ENCODE measurements at places on chromosomes 7 and 10.

GRCh38 chr7:30001998-30002397 lies 12.4 kb upstream of the SCRN1 start:
- no peak for DNase-seq
- no peak overlapping the region for H3K4me3 ChIP-seq
- no peak overlapping the region for H3K27ac ChIP-seq
- H3K36me3 ChIP-seq, result no peaks in the 10 kb centered on the region
- H3K27me3 ChIP-seq, result no peaks in the 10 kb centered on the region

GRCh38 chr7:94452239-94452638 lies 57.4 kb upstream of the CASD1 start:
- no peaks in the 10 kb centered on the region for H3K27me3 ChIP-seq
- no peak for DNase-seq
- H3K36me3 ChIP-seq, result no peaks in the 10 kb centered on the region
- no peak overlapping the region for H3K4me3 ChIP-seq
- no peak overlapping the region for H3K27ac ChIP-seq

DNA sequence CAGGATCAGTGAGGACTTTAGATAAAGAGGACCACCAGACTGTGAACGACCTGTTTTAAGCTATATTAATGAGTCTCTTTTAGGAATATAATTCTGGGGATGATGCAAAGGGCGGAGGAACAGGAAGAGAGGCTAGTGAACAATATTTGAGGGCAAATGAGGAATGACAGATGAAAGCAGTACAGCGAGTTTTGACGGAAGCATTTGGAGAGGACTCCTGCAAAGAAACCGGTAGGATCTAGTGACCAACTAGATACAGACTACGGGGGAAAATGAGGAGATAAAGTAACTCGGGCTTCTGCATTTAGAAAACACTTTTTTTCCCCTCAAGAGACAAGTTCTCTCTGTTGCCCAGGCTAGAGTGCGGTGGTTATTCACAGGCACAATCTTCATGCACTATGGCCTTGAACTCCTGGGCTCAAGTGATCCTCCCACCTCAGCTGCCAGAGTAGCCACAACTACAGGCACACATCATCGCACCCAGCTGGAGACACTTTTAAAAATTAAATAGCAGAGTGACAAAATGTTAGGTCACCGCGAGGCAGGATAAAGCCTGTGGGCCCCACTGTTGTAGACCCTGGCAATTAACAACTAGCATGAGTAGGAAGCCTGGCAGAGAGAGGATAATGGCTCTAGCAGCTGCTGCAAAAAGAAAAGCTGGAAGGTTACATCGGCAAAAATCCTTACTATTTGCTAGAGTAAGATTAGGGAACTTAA lies 143.2 kb downstream of the SRPK2 start:
- no peak for DNase-seq
- H3K4me1 ChIP-seq, result no peaks in the 10 kb centered on the region

DNA sequence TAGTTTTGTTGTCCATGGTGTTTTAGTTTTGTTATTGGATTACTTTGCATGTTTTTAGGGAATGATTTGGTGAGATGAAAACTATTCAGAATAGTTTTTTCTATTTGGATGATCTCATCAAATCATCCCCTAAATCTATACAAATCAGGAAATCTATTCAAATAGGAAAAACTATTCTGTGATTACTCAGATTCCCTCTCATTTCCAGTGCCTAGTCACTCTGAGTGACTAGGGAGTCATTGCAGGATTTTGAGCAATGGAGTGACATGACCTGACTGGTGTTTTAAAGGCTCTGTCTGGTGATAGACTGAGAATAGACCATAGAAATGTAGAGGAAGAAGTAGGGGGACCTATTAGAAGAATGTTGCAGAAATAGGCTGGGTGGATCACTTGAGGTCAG lies 72.4 kb downstream of the TPST1 start:
- H3K27ac ChIP-seq, result no peak overlapping the region
- H3K27me3 ChIP-seq, result no peaks in the 10 kb centered on the region
- no peak overlapping the region for H3K4me3 ChIP-seq
- peaks cover 24% of the 10 kb centered on the region for H3K4me1 ChIP-seq

DNA sequence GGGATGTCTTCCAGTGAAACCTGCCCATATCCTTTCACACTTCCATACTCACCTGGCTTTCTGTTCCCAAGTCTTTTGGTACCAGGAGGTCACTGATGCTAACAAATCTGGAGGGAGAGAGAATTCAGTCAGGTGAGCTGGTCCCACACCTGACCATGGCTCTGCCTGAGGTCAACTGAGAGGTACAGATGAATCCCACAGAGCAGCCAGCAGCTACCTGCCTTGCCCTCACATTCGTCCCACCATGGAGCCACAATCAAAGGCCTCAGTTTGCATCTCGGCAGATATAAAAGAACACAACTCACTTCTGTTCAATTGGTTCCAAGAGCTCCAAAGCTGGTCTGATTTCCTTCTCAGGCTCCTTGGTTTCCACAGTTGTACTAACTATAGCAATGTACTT lies 47.0 kb downstream of the GDI2 start:
- no peak for DNase-seq
- no peak overlapping the region for H3K4me3 ChIP-seq
- H3K36me3 ChIP-seq, result peaks cover 88% of the 10 kb centered on the region
- no peaks in the 10 kb centered on the region for H3K27me3 ChIP-seq
- H3K4me1 ChIP-seq, result no peaks in the 10 kb centered on the region
- no peak overlapping the region for H3K27ac ChIP-seq

GRCh38 chr10:7251696-7252465 lies 159.0 kb downstream of the SFMBT2 start:
- no peak overlapping the region for H3K27ac ChIP-seq
- no peaks in the 10 kb centered on the region for H3K4me1 ChIP-seq
- DNase-seq, result no peak
- no peak overlapping the region for H3K4me3 ChIP-seq

DNA sequence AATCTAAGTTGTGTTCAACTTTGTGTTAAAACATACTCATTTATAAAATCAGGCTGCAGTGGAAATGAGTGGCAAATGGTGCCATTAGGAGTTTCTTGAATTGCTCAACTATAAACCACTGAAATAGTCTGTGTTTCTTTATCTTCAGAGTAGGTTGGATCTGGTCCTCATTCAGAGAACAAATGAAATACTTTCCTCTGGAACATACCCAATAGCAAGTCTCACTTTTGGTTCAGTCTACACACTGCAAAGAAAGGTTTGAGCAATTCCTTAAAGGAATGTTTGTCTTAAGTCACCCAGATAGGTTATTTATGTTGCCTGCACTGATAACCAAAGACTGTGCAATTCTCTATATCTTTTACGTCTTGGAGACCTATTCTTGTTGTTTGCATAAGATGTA lies 62.5 kb downstream of the ABCB4 start:
- H3K27me3 ChIP-seq, result no peaks in the 10 kb centered on the region
- DNase-seq, result no peak
- H3K36me3 ChIP-seq, result no peaks in the 10 kb centered on the region
- H3K27ac ChIP-seq, result no peak overlapping the region
- H3K4me1 ChIP-seq, result peaks cover 14% of the 10 kb centered on the region
- no peak overlapping the region for H3K4me3 ChIP-seq

GRCh38 chr7:91446819-91447218 lies 182.6 kb downstream of the FZD1 start:
- no peak for DNase-seq
- H3K27me3 ChIP-seq, result no peaks in the 10 kb centered on the region
- H3K27ac ChIP-seq, result no peak overlapping the region
- H3K36me3 ChIP-seq, result no peaks in the 10 kb centered on the region
- H3K4me3 ChIP-seq, result no peak overlapping the region

GRCh38 chr7:129550693-129551360 lies 48.5 kb downstream of the SMKR1 start:
- H3K27me3 ChIP-seq, result no peaks in the 10 kb centered on the region
- H3K36me3 ChIP-seq, result no peaks in the 10 kb centered on the region
- no peak overlapping the region for H3K27ac ChIP-seq
- H3K4me3 ChIP-seq, result no peak overlapping the region
- DNase-seq, result no peak
- peaks cover 7% of the 10 kb centered on the region for H3K4me1 ChIP-seq

- no peak overlapping the region for H3K4me3 ChIP-seq
- H3K36me3 ChIP-seq, result no peaks in the 10 kb centered on the region
- no peak for DNase-seq
- no peaks in the 10 kb centered on the region for H3K4me1 ChIP-seq
These were observed 13.8 kb downstream of the BAIAP2L1 start for GRCh38 chr7:98387131-98387530.

DNA sequence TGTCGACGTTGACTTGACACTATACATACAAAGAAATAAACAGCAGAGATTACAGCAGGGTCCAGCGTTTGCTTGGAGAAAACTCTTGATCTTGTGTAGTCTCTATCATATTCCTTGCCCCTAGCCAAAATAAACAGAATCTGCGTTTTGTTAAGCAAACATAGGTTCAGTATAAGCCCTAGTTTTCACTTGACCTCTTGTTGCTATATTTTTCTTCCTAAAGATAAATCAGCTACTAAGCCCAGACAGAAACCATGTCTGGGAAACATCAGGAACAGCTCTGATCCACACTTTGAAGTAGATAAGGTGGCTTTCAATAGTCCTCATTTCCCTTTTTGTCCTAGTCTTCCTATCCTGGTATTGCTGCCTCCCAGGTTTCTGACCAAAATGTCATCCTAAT lies 328.2 kb upstream of the MAGI2 start:
- H3K36me3 ChIP-seq, result no peaks in the 10 kb centered on the region
- no peaks in the 10 kb centered on the region for H3K4me1 ChIP-seq
- no peak overlapping the region for H3K27ac ChIP-seq

Measured in SJSA1 (cell line).